Placental epithelial cell (primary cell): ENCODE measurements at places on chromosomes 12 and 14. TPM values are rescaled to one million over a fixed set of nuclear protein-coding genes. Genes with fewer than 3 reads are reported as not detected.

AKAP5 gene
- under 0.01 and 0.33 TPM in 2 replicates for total RNA-seq

CIROP gene
- total RNA-seq: not detected in 2 replicates

TOMM20L gene
- total RNA-seq: not detected in 2 replicates

FGF6 gene
- total RNA-seq: not detected in 2 replicates

CLEC1A gene
- 32.2 and 37.5 TPM in 2 replicates for total RNA-seq
